ENCODE measurements at places on chromosomes 6 and 20. TPM values are rescaled to one million over a fixed set of nuclear protein-coding genes. Genes with fewer than 3 reads are reported as not detected.

SNPH gene
- total RNA-seq: 4.9 TPM

ZC2HC1B gene
- not detected for total RNA-seq

VSTM2L gene
- total RNA-seq: 1.6 TPM

ADGRF4 gene
- not detected for total RNA-seq

GRCh38 chr20:34644345-34644744 is 32.5 kb downstream of the PIGU start:
- no peak for DNase-seq

GRCh38 chr6:120303527-120303926 is 954.0 kb upstream of the MAN1A1 start:
- no peak for DNase-seq

GRCh38 chr6:110703010-110703905 is 112.0 kb downstream of the CDK19 start:
- no peak for DNase-seq

GRCh38 chr6:148021165-148021564 is 321.5 kb upstream of the SASH1 start:
- DNase-seq: no peak

DNA sequence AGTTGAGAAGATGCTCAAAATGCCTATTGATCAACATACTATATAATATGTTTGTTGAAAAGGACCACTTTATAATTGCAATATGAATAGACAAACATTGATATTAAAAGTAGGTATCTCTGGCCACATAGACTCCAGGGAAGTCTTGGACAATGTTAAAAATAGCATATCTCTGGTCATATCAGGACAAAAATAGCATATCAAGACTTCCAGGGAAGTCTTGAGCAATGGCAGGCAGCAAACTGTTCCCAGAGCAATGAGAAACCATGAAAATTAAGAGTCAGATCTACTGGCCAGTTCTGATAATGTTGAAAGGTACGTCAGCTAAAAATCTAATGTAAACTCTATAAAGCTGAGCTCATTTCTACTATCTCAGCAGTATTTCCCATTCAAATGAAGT is 1130.3 kb upstream of the CITED2 start:
- no peak for DNase-seq

GRCh38 chr6:147392917-147393625 is 115.4 kb upstream of the SAMD5 start:
- no peak for DNase-seq

- DNase-seq: no peak
Observed at GRCh38 chr6:70241991-70242420, 60.9 kb downstream of the COL9A1 start.

DNA sequence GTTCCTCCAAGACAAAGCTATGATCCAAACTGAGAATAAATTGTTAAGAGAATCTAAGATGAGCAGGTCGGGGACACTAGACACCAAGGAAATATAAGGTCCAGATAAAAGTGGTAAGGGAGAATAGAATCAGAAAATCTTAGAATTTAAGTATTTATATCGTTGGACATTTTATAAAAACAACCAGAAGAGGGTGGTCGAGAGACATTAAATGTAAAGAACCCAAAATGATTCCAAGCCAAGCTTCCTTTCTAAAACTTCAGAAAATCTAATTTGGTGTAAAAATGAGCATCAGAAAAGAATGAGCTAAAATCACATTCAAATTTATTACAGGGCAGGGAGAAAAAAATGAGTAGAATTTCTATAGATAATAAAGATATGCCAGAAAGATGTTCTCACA is 97.8 kb upstream of the OGFRL1 start:
- DNase-seq: no peak

GRCh38 chr6:150083839-150084238 is 14.9 kb upstream of the ULBP3 start:
- no peak for DNase-seq

DNA sequence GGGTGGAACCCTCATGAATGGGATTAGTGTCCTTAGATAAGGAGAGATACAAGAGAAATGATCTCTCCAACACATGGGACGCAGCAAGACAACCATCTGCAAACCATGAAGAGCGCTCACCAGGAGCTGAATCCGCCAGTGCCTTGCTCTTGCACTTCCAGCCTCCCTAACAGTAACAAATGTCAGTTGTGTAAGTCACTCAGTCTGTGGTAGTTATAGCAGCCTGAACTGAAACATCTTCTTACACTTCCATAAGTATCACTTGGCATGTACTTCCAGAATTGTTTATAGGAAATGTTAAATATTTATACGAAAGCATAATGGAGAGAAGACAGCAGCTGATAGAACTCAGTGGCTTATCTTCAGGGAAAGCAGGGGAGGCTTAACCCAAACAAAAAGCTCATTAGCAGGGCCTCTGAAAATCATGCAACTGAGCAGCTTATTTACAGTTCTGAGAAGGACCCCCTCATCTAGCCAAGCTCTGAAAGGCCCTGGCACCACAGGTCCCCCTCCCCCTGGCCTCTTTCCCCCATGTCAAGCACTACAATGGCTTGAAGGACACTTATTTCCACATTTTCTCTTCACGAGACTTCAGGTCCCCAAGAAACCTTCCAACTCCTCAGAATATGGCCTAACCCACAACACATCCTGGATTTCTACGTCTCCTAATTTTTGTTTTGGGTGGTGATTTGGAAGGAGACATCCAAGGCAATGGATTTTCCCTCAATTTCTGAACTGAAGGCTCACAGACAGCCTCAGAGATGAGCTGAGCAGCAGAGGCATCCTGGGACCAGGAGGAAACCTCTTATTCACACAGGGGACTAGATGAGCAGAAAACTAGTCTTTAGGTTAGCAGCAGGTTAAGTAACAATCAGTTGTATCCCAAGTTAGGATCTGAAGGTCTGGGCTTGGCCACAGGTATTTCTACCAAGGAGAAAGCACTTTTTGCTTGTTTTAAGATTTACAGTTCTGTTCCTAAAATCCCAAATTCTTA is 49.1 kb downstream of the GCLC start:
- DNase-seq: no peak

DNA sequence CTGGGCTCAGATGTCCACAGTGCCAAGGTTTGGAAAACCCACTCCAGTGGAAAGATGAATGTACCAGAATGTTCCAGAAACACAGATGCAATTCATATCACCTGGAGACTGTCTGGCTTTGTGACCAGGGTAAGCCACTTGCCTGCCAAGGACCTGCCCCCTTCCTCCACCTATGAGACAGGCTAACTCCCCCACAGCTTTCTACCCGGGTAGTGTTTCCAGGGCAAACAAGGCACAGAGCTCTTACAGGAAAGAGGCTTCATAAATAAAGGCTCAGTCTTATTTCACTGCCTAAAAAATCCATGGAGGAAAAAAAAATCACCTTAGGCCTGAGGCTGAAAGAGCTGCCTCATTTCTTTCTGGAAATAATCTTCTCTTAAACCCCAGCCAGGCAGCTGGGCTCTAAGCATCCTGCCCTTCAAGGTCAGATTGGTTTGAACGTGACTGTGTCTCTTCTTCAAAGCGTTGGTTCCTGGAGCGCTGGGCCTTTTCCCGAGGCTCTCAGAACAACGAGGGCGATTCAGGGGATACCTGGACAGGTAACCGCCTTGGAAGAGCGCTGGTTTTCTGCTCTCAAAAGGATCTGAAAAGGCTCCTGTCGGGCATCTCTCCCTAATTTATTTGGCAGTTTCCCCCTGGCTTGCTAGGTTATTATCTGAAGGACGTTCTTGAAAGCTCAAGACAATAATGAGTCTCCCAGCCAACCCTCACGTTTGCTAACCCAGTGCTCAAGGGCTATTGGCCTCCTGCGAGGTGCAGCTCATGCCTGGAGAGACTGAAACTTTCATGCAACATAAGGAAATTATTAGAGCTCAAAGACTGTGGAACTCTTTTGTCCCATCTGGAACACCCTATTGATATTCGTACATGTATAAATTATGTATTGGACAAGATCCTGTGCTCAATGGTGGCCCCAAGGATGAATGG is 199.2 kb upstream of the PMEPA1 start:
- peak; percentile 36 for DNase-seq

GRCh38 chr6:79079561-79080041 is 1.5 kb upstream of the PHIP start:
- DNase-seq: no peak

DNA sequence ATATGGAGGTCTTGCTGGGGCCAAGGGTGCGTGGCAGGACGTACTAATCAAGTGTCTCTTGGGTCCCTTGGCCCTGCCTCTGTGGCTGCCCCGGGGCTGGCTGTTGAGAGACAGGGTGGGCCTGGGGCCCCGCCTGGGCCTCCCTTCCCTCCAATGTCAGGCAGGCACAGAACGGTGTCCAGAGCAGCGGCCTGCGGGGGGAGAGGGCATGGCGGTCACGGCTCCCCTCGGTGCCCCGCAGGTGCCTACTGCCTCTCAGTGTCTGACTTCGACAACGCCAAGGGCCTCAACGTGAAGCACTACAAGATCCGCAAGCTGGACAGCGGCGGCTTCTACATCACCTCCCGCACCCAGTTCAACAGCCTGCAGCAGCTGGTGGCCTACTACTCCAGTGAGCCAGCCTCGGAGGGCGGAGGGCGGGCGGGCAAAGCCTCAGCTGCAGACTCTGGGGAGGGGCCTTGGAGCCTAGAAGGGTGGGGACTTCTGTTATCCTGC is 50.0 kb downstream of the SRC start:
- DNase-seq: peak; percentile 58

DNA sequence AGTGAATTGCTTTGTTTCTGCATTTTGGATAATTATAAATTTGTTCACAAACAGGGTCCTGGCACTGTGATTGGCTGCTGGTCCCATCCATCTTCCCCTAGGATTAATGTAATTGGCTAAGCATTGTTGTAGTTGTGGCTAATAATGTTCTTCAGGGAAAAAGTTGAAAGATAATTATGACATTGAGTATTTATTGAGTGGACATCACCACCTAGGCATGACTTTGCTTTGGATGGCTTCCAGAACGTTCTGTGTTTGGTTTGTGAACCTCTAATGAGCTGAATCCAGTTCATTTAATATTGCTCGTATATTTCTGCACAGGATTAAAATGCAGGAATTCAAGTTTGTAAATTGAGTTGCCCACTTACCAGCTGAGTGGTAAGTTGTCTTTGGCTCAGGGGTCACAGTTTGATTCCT is 55.1 kb downstream of the ARID1B start:
- DNase-seq: no peak

DNA sequence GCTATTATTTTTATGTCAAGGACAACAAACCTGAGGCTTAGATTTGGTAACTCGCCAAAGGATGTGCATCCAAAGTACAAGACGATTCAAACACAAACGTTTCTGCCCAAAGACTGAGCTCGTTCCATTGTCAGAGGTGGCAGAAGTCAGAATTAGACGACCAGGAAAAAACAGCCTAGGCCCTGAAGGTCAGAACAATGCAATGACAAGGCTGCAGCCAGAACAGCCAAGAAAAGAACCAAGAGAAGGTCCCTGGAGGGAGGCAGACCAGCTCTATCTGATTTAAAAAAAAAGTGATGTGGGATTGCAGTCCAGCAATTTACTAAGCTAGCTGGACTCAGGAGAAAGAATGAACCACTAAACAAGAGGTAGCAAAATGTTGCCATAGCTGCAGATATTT is 54.2 kb downstream of the NCOA7 start:
- DNase-seq: no peak

GRCh38 chr6:17458966-17459365 is 65.6 kb downstream of the CAP2 start:
- no peak for DNase-seq

GRCh38 chr20:25313593-25313992 is 65.7 kb downstream of the PYGB start:
- DNase-seq: no peak

DNA sequence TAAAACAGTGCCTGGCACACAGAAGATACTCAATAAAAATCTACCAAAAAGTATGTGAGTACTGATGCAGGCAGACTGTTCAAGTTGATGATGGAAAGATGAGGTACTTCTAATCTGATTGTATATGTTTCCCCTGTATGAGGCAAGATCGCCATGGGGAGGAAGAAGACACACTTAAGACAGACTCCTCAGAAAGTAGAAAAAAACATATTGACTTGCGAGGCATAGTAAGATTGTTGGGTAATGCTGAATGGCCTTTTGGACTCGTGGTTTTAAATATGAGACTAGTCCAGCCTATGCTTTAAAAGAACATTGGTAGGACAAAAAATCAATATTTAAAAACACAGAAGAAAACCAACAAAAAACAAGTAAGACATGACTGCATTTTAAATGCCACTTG is 72.6 kb downstream of the SHPRH start:
- no peak for DNase-seq

DNA sequence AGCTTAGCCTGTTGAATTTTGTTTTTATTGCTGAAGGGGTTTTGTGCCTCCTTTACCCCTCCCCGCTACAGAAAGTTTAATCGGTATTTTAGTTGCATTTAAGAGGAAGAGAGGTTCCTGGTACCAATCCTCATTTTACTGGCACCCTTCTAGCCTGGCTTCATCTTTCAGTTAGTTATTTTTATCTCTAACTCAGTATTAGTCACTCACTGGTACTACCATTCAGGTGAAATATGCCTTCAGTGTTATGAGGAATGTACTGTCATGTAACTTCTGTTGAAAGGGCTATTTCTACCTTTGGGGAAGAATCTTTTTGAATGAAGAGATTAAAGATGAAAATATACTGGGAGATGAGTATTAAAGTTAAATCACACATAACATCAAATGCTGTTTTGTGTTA is 211.8 kb downstream of the CDKAL1 start:
- DNase-seq: no peak

DNA sequence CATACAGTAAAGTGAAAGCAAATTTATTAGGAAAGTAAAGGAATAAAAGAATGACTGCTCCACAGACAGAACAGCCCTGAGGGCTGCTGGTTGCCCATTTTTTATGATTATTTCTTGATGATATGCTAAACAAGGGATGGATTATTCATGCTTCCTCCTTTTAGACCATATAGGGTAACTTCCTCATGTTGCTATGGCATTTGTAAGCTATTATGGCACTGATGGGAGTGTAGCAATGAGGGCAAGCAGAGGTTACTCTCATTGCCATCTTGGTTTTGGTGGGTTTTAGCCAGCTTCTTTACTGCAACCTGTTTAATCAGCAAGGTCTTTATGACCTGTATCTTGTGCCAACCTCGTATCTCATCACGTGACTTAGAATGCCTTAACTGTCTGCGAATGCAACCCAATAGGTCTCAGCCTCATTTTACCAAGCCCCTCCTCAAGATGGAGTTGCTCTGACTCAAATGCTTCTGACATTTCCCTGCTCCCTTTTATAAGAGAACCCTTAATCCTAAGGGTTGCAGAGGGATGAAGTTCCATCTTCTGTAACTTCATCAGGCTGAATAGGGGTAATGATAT is 280.1 kb upstream of the RGS17 start:
- no peak for DNase-seq

- no peak for DNase-seq
Observed at GRCh38 chr6:113493991-113494390, 363.2 kb upstream of the MARCKS start.

GRCh38 chr20:61454053-61454452 is 202.0 kb downstream of the CDH4 start:
- no peak for DNase-seq

Data from sciatic nerve (tissue), 2 donors.